ENCODE measurements at places on chromosomes 5 and 9.

DNA sequence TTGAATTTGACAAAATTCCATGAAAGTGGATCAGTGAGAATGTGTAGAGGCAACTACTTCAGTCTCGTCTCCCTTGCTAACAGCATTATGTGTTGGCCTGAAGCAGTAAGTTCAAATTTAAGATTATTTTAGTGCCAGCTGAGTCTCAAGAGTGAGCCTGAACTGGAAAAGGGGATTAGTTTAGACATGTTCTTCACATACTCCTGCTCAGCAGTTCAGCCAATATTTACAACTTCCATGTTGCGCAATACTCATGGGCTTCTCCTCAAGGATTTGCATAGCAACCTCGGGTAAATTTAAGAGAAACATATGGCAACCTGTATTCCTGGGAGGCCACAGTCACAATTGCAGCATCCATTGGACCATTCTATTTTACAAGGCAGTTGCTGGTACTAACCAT, 553.8 kb downstream of the PTPRD start:
- DNase-seq = no peak

GRCh38 chr5:139640421-139641115, 7.6 kb upstream of the CXXC5 start:
- peak; percentile 34 for DNase-seq

DNA sequence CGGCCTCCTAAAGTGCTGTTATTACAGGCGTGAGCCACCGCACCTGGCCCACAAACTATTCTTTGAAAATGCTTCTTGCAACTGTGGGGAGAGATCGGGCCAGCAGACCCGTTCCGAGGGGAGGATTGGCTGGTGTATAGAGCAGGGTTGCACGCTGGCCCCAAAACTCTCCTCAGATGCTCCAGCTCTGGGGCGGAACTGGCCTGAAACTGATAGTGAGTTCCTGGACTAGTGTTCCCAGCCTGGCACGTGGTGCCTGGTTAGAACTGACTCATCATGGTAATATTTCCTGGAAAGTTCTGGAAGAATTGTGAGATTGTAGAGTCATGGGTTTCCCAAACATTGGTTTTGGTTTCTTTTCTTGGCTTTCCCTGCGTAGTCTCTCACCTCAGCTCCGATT, 120.5 kb downstream of the FBXL7 start:
- no peak for DNase-seq

DNA sequence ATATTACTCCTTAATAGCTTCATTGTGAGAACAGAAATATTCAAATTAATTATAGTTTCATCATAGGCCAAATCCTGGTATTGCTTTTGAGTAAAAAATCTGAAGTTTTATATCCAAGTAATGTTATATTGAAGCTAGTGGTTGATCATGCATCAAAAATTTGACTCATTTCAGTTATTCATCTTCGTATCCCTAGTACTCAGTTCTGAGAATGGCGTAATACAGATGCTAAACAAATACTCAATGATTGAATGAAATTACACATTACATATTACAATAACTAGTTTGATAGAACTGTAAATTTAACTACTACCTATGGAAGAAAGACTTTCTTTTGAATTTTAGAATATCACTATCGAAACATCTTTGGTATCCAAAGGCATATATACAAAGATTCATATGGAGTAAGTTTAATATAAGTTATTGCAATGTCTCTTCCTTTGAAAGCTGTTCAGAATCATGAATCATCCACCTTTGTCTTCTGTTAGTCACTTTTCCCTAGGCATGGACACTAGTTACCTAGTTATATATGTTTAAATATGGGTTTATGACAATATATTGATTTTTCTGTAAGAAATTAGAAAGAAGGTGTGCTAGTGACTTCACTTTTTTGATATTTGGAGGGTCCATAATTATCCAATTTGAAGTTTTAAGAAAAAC, 5.0 kb upstream of the ZNF462 start:
- no peak for DNase-seq

- no peak for DNase-seq
Observed at GRCh38 chr5:1481266-1481958, 36.2 kb upstream of the SLC6A3 start.

DNA sequence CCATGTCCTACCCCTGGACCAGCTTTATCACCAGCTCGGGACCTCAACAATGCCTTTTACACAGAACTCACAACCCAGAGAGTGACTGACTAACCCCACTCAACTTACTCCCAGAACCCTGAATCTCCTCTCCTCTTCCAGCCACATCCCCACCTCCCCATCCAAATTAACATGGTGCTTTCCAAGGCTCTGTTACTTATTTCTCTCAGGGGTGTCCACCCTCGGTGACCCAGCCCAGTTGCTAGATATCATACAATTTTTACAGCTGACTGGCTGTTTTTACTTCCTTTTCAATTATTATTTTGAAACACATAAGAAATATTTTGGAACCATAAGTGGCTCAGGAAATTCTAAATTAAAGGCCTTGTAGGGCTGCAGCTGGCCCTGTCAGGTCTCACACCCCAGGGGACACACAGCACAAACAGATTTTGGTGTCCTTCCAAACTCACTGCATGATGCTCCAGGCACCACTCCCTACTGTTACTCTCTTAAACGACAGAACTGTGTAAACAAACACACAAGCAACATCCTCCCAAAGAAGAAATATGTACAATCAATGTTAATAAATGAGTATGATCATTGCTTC, 180.6 kb downstream of the ADAMTS12 start:
- no peak for DNase-seq

DNA sequence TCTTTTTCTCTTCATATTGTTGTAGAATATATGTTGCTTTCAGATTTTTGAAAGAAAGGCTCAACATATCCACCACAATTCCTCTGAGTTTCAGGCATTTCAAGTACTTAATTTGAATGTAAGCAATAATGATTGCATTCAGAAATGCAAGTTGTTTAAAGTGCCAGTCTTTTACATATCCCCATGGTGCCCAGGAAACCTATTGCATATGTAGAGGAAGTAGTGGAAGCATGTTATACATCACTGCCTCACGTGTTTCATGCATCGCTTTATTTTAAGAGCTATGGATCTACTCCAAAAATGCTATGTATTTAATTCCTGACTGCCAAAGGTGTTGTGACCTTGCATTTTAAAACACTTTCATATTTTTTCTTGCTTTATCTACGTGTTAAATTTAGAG, 28.1 kb downstream of the CPEB4 start:
- no peak for DNase-seq

DNA sequence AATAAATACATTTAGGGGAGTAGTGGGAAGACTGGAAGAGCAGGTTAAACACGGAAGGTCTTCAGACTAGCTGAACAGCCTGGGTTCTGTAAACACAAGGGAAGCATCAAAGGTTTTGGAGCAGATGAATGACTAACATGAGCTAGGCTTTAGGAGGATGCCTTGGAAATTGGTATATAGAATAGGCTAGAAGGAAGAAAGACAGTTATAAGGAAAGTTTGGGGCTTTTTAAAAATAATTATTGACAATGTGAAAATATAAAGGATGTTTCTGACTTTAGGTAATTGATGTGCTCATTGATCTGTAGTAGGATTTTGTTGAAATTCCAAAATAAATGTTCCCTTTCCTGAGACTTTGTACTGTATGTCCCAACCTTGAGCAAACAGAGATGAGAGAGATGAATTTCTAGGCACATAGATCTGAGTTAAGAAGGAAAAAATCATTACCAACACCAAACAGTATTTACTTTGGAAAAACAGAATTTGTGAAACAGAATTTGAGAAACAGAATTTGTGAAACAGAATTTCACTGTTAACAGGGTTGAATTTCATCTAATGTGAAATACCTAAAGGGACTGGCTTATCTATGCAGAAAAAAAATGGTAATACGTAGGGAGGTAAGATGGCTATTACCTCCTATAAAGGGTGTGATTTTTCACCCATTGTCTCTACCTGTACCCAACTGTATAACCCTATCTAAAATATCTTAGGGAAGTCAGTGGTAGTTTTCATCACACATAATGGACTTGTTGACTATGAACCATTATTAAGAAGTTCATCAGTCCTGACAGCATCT, 28.8 kb downstream of the SKP2 start:
- DNase-seq = no peak

DNA sequence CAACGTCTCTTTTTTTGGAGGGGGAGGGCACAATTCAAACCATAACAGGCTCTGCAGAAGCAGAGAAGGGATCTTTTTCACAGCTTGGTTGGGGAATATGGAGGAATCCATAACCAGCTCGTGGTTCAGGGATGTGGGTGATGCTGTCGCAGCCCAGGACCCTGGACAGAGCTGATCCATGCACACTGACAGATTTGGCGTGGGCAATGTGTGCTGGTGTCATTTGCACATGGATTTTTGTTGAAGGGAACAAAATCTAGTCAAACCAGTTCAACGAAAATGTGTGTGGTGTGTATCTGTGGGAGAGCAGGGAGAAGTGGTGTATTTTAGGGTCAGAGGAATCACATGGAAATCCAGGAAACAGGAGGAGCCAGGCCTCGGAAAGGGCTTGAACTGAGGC, 4.2 kb downstream of the DOCK2 start:
- DNase-seq = no peak

GRCh38 chr9:118129541-118129940, 425.3 kb downstream of the TLR4 start:
- no peak for DNase-seq

DNA sequence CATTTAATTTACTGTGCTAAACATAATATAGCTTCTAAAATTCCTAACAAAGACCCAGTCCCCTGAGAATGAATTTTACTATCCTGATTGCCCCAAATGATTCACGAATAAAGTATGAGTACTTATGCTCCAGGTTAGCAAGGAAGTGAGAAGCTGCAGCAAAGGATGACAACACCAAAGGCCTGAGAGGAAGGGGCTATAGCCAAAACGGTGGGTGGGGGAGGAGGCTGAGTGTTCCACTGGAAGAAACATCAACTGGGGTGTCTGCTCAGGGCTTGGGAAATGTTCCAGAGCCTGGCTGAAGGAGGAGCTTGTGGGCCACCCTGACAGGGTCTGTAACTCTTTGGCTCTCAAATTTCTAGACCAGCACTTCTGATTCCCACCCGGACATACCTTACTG, 157.3 kb downstream of the ADAMTS12 start:
- DNase-seq = no peak

GRCh38 chr5:126414874-126415502, 8.2 kb upstream of the GRAMD2B start:
- DNase-seq = no peak

DNA sequence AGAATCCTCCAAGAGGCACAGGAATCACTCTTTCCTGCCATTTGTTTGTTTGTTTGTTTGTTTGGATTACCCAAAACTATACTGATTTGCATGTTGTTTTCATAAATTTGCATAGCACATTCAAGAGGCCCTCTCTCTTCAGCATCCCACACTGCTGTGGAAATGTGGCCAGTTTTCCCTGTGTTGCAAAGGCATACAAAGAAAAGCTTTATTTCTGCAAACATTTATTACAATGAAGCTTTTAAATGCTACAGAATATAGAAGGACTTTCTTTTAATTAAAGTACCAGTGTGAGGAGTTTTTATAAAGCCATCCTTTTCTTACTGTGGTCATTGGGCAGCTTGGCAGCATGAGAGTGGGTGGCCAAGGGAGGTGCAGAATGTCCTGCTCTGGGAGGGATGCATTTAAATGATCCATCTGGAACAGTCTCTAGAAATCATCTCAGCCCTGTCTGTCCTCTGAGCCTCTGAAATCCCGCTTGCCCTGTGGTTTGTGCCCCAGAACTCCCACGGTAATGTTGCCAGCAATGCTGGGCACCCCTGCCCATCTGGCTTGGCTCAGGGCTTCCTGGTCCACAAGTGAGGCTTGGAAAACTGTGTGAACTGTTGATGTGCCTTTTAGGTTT, 356.8 kb upstream of the KIF2A start:
- no peak for DNase-seq

- no peak for DNase-seq
Observed at GRCh38 chr5:35370871-35371270, 140.6 kb upstream of the PRLR start.

- DNase-seq = no peak
Observed at GRCh38 chr5:151155775-151156506, 1.6 kb downstream of the ANXA6 start.

GRCh38 chr9:115507148-115507547, 389.2 kb upstream of the TNC start:
- DNase-seq = no peak

DNA sequence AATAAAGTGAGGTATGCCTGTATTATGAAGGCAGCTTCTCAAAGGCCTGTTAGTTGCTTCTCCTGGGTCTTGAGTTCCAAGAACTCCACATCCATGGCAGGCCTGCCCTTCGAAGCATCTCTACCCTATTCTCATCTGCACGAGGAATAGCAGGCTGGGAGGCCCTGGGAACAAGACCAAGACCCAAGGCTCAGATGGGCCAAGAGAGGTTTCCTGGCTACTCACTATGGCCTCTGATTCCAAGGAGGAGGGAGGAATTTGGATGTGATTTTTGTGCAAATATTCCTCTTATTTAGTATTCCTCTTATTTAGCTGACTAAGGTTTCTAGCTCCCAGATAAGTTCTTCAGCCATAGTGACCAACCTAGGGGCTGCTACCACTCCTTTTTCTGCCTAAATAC, 151.3 kb downstream of the SAXO1 start:
- no peak for DNase-seq

DNA sequence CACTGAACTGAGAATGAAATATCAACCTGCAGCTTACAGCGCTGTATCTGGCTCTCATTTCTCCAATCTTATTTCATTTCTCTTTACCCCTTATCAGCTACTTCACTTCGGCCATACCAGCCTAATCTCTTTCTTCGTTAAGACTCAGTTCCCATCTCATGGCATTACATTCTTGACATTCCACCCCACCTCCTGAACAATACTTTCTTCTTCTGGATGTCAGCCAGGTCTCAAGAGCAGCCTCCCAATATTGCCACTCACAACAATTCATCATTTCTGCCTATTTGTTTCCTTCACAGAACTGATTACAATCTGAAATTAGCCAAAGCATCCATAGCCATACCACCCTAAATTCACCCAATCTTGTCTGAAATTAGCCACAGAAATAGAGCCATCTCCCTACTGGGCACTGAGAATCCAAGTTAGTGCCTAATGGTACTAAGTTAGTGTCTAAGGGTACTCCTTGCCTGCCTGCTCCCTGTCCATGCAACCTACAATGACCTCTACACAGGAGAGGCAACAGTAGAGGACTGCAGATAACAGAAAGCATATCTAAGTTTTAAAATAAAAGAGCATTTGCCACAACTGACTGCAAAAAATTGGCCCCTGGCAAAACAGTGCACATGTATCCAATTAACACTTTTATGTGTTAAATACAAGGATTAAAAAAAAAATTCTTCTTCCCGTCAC, 35.2 kb downstream of the SETX start:
- no peak for DNase-seq

- DNase-seq = no peak
Observed at GRCh38 chr5:57695179-57695578, 212.6 kb upstream of the ACTBL2 start.

DNA sequence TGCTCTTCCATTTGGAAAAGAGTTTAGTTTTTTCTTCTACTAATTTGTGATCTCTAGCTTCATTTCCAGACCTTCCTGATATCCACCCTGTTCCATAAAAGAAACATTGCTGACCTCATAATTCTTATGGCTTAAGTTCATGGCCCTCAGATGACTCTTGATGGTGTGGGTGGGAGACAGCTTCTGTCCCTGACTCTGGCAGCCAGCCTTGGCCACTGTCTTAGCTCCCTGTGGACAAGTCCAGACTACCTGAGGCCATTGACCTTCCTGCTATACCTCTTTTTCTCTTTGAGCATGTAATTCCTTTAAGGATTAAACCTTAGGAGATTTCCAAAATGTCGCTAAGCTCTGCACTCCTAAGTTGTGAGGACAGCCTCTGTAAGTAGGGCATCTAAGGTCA, 101.1 kb upstream of the DAP start:
- DNase-seq = no peak

All from mesothelial cell of epicardium (in vitro differentiated cells).